ENCODE measurements at places on chromosomes 12 and 14.
A peak's percentile ranks its signal among the peaks of the same experiment; 100 is the strongest.

GRCh38 chr14:103067231-103067954 lies 10.0 kb upstream of the CDC42BPB start:
- DNase-seq, result no peak

DNA sequence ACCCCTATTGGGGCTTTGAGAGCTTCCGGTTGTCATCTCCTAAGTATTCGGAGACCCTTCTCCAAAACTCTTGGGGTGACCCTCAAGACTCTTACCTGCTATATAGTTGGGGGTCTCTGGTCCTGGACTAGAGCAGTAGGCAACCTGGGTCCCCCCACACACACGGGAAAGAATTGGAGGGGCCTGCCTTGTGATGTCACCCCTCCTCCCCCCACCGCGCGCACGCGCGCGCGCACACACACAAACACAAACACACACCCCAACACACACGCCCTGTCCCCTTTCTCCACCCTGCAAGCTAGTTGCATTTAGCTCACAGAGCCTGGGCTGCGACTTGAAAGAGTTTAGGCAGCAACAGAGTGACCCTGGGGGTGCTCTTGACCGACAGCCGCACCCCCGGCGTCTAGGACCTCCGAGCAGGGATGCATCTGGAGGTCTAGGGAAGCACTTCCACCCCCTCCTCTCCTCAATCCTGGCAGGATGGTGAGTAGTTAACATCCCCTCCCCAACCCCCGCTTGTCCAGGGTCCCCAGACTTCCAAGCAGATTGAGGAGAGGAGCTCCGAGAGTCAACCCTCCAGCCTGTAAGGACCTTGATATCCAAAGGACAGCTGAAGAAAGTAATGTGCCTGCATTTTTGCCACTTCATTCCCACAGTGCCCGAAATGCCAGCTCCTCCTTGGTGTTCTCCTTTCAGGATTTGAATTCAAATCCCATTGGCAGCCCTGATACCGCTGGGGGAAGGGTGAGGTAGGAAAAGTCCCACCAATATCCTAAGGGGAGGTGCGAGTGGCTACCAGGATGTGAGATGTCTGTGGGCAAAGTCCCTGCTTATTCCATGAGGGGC lies 1.4 kb upstream of the DNAJC14 start:
- DNase-seq, result peak; percentile 94

GRCh38 chr14:83814896-83815295 lies 1715.0 kb upstream of the FLRT2 start:
- DNase-seq, result no peak

GRCh38 chr12:127594351-127594970 lies 672.5 kb upstream of the TMEM132C start:
- DNase-seq, result no peak

DNA sequence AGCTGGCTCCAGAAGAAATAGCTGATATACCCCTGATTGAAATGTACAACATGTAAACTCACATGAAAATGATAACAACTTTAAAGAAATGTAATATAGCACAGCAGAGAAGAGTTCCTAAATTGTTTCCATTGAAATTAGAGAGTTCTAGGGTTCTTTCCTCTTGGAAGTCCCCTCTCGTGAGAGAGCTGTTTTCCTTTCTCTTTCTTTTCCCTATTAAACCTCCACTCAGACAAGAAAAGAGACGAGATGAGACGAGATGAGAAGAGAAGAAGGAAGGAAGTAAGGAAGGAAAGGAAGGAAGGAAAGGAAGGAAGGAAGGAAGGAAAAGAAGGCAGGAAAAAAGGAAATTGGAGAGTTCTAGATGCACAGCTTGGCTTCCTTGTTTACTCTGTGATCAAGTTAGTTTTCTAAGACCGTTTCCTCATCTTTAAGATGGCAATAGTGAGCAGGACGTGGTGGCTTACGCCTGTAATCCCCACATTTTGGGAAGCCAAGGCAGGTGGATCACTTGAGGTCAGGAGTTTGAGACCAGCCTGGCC lies 11.9 kb downstream of the DRAM1 start:
- DNase-seq, result no peak

- DNase-seq, result no peak
Measured at GRCh38 chr14:103549361-103550311, 12.8 kb downstream of the BAG5 start.

- DNase-seq, result no peak
Measured at GRCh38 chr14:26963711-26964110, 365.9 kb upstream of the NOVA1 start.

DNA sequence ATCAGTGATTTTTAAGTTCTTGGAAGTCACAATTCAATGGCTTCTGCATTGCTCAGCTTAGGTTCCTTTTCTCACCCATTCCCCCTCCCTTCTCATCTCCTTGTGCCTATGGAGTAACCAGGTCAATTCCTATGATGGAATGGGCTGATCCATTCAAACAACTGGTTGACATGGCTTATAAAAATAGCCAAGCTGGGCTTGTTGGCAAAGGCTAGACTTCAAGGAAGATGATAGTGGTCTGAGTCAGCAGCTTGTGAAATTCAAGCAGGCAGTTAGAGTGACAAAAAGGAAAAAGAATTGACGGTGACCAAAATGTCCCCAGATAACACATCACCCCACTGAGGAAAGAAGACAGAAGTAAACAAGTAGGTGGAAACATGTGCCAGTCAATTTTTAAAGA lies 119.9 kb upstream of the PCED1B start:
- DNase-seq, result no peak

DNA sequence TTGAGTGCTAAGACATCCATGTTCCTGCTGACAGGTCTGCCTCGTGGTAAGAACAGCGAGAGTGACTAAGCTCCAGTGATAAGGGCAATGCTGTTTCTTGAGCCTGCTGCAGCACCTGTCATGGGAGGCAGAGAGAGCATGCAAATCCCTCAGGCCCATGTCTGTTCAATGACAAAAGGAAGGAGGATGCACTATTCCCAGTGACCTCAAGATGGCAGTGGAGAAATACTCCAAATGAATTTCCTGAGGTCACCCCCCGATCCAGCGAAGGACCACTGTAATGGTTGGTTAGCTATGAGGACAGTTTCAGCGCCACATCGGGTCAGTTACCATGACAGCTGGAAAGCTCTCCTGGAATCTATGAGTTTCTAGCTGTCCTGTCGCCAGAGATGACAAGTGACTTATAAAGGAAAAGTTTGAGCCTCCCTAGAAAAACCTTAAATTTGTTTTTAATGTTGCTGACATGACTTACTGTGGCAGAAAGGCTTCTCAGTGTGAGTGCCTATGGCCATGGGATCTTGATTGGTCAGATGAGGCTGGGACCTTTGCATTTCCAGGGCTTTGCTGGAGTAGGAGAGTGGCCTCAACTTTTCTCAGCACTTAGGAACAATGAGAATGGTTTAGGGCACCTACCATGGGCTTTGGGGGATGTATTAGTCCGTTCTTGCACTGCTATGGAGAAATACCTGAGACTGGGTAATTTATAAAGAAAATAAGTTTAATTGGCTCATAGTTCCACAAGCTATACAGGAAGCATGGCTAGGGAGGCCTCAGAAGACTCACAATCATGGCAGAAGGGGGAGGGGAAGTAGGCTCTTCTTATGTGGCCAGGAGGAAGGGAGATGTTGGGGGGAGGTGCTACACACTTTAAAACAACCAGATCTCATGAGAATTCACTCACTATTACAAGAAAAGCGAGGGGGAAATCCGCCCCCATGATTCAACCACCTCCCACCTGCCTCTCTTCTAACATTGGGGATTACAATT lies 88.0 kb upstream of the TMEM260 start:
- DNase-seq, result peak; percentile 36

DNA sequence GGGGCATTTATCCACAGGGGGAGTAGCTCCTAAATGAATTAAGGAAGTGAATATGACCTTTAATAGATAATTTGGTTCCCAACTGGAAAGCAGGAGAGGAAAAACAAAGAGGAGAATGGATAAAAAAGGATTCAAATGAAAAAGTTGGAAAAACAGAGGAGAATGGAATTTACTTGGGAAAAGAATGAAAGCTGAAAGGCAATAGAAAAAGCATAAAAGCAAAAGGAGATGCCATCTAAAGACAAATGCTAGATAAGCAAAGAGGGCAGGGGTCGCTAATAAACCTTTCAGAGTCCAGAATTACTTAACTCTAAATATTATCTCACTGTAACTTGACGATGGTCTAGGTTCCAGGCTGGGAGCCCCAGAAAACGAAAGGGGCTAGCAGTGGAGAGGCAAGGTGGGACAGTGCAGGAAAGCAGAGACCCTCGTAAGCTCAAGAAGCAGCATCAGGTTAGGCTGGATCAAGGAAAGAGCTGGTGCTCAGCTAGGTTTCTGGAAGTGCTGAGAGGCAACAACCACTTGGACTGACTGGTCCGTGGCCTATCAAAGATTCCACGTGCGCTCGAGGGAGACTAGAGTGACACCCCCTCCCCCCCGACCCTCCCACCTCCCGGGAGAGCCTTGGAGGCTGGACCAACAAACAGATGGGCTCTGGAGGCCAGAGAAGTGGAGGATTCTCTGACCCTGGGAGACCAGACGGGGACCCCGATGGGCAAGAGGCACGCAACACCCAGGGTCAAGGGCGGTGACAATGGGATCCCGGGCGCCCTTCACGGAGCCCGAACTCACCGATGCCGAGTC lies 1.2 kb downstream of the SLC2A13 start:
- DNase-seq, result peak; percentile 11

DNA sequence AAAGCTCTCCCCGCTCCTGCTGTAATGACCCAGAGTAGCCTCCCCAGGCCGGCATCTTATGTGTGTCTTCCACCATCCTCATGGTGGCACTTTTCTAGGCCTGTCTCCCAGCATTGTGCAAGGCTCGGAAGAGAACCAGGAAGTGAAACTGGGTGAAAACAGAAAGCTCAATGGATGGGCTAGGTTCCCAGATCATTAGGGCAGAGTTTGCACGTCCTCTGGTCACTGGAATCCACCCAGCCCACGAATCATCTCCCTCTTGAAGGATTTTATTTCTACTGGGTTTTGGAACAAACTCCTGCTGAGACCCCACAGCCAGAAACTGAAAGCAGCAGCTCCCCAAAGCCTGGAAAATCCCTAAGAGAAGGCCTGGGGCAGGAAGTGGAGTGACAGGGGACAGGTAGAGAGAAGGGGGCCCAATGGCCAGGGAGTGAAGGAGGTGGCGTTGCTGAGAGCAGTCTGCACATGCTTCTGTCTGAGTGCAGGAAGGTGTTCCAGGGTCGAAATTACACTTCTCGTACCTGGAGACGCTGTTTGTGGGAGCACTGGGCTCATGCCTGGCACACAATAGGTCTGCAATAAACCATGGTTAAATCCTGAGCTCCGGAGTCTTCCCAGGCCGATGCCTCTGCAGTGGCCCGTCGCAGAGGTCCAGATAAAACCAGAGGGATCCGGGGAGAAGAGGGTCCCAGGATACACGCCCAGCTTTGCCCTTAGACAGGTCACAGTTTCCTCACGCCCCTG lies 15.6 kb downstream of the ACVRL1 start:
- peak; percentile 55 for DNase-seq

- no peak for DNase-seq
Measured at GRCh38 chr12:50419112-50419909, 18.6 kb downstream of the LARP4 start.

Measured in muscle of arm (tissue), 14 donors.